ENCODE measurements at places on chromosomes 1 and 21.

DNA sequence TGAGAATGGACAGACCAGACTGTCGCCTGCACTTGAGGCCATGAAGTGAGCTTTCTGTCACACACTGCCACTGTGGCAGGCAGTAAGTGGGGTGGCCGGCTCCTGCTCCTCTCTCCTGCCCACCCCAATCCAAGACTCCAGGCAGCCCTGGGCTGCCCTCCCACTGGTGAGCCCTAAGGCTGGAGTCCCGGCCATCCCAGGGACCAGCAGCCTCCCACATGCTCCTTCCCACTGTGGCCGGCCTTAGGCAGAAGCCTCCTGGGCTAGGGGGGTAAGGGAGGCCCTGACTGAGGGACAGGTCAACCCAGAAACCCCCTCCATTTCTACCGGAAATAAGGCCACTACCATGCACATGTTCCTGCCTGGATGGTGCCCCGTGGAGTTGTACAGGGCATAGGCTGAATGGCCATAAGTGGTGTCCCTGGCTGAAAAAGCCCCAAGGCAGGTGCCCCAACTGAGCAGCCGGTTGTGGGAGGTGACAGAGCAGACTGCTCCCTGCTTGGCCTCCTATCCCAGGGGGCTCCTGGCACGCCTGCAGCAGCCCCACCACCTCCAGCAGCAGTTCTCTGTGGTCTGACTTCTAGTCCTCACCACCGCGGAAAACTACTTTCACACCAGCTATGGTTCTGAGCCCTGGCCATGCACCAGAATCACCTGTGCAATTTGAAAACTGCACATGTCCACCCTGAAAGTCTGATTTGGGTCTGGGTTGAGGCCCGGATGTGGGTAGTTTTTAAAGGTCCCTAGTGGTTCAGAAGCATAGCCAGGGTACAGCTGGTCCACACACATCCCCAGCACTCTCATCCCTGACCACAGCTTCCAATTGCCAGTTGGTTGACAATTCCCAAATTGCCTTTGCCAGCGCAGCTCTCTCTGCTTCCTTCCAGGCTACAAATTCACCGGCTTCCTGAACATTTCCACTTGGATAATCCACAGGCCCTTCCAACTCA lies 1.6 kb upstream of the ARTN start:
- no peak for DNase-seq

DNA sequence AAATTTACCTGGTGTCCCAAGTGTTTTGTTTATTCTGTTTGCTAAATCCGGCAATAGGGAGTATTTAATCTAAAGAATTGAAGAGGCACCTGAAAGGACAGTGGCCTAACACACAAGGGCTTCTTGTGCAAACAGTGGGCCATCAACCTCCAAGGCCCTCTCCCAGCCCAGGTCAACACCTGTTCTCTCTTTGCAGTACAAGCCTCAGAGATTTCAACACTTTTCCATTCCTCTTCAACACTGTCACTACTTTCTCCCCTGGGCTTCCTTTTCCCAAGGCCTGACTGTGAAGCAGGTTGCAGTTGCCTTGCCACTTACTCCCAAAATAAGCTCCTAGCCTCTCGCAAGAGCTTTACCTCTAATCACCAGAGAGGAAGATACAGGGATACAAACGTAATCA lies 3.2 kb upstream of the SNAPIN start:
- DNase-seq = no peak

- DNase-seq = no peak
Measured at GRCh38 chr1:32919811-32920733, 18.9 kb upstream of the TMEM54 start.

- DNase-seq = no peak
Measured at GRCh38 chr1:220374449-220374848, 102.2 kb upstream of the RAB3GAP2 start.

- no peak for DNase-seq
Measured at GRCh38 chr1:27885621-27886352, 13.4 kb downstream of the THEMIS2 start.

GRCh38 chr1:24969596-24970398 lies 39.7 kb upstream of the RUNX3 start:
- no peak for DNase-seq

GRCh38 chr1:160761046-160761445 lies 22.0 kb downstream of the SLAMF7 start:
- no peak for DNase-seq

Data from esophagus squamous epithelium (tissue), 5 donors.